ENCODE measurements at places on chromosomes 2 and 18. TPM values are rescaled to one million over a fixed set of nuclear protein-coding genes. Genes with fewer than 3 reads are reported as not detected.
A peak's percentile ranks its signal among the peaks of the same experiment; 100 is the strongest.

The FAM124B gene
- total RNA-seq, result not detected

DNA sequence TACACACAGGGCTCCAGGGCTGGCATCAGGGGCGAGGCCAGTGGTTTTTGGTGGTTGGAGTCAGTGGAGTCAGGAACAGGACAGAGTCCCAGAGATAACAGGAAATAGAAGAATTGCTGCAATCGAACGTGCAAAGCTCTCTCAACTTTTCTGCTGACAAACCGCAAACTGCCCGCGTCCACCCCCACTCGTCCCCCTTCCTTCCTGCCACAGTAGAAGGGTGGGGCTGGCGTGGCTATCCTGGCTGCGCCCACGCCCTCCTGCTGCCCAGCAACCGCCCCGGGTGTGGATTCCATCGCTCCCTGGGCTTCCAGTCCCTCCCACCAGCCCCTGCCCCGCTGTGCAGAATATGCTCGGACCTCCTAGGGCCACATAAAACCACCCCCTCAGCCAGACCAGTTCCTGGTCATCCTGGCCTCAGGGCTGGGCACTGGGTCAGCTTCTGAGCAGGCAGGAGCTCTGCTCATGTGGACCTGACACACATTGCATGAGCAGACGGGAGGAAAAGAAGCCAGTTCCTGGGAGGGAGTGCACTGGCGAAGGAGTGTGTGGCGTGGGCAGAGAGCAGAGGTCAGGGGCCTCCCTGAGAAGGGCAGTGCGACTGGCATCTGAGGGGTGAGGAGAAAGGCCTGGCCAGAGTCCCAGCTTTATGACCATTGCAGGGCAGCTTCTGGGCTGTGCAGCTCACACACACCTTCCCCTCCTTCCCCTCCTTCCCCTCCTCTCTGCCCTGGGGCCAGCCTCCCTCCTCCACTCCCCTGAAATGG is 85.4 kb upstream of the ATG16L1 start:
- peak; percentile 6 for DNase-seq

- DNase-seq, result no peak
Observed at GRCh38 chr2:46136481-46136880, 160.7 kb upstream of the EPAS1 start.

DNA sequence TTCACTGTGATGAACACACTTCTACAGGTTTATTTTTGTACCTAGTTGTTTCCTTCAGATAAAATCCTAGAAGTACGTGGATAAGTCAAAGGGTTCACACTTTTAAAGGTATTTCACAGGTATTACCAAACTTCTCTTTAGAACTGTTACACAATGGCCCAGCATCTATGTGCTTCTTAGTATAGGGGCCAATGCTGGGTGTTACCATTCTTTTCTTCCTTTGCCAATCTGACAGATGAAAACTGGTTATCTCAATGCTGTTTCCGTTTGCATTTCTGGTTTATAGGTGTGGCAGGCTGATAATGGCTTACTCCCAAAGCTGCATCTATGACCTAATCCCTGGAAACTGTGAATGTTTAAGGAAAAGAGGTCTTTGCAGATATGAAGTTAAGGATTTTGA is 2.8 kb upstream of the TCF7L1 start:
- DNase-seq, result no peak

GRCh38 chr18:45730832-45731575 is 7.0 kb downstream of the SLC14A1 start:
- no peak for DNase-seq

Data from NCI-H460 (cell line).